HCT116 (cell line): ENCODE measurements at places on chromosomes 13 and 19. TPM values are rescaled to one million over a fixed set of nuclear protein-coding genes. Genes with fewer than 3 reads are reported as not detected.
A peak's percentile ranks its signal among the peaks of the same experiment; 100 is the strongest.

- H3K27me3 ChIP-seq = no peaks in the 10 kb centered on the region
- no peaks in the 10 kb centered on the region for H3K4me1 ChIP-seq
- H3K4me3 ChIP-seq = no peak overlapping the region
- H3K36me3 ChIP-seq = peaks cover 56% of the 10 kb centered on the region
- DNase-seq = no peak
Observed at GRCh38 chr19:57210381-57210780, 19.1 kb downstream of the ZNF264 start.

DNA sequence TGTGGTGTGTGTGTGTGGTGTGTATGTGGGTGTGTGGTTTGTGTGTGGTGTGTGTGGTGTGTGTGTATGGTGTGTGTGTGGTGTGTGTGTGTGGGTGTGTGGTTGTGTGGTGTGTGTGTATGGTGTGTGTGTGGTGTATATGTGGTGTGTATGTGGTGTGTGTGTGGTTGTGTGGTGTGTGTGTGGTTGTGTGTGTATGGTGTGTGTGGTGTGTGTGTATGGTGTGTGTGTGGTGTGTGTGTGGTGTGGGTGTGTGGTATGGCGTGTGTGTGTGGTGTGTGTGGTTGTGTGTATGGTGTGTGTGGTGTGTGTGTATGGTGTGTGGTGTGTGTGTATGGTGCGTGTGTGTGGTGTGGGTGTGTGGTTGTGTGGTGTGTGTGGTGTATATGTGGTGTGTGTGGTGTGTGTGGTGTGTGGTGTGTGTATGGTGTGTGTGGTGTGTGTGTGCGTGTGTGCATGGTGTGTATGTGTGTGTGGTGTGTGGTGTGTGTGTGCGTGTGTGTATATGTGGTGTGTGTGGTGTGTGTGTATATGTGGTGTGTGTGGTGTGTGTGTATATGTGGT is 8.7 kb downstream of the SHISA7 start:
- H3K27me3 ChIP-seq = no peaks in the 10 kb centered on the region
- no peaks in the 10 kb centered on the region for H3K4me1 ChIP-seq
- no peak overlapping the region for H3K27ac ChIP-seq
- no peak for DNase-seq
- H3K36me3 ChIP-seq = no peaks in the 10 kb centered on the region

Gene MBD3L3
- total RNA-seq = not detected

DNA sequence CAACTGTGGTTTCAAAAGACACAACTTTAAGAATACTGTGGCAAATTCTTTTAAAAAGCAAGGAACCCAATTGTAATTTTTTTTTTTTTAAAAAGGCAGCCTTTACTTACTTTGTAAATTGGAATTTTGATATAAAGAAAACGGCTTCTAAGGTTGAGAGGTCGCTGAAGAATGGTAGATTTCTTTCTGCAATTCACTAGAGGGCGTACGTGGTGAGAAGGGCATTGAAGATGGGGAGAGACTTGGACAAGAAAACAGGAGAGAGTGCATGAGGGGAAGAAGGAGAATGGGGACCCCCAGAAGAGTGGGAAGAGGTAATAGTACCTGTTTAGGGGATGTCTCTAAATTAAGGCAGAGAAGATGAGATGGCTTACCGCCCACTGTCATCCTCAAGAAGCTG is 33.5 kb upstream of the PABPC3 start:
- no peaks in the 10 kb centered on the region for H3K27me3 ChIP-seq
- no peaks in the 10 kb centered on the region for H3K4me1 ChIP-seq
- no peak for DNase-seq
- no peak overlapping the region for H3K27ac ChIP-seq
- H3K4me3 ChIP-seq = no peak overlapping the region
- H3K36me3 ChIP-seq = no peaks in the 10 kb centered on the region

Gene ZNF154
- total RNA-seq = 0.10 TPM

GRCh38 chr13:50991579-50992521 is 82.3 kb downstream of the RNASEH2B start:
- H3K4me3 ChIP-seq = no peak overlapping the region
- no peak for DNase-seq
- H3K27me3 ChIP-seq = no peaks in the 10 kb centered on the region
- H3K4me1 ChIP-seq = no peaks in the 10 kb centered on the region

DNA sequence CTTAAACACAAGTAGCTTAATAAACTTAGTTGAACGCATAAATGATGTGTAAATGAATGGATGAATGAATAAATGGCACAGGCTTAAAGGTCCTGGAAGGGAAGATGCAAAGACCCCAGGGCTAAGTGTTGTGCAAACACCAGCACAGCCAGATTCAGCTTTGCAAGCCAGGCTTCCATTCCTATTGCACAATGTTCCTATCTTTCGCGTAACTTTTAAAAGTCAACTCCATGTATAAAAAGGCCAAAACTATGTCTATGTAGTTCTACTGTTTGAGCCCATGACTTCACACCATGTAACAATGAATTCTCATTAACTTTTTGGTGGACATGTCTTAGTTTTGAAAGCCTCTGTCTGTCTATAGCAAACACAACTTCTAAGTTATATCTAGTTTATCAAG is 226.0 kb downstream of the NALCN start:
- H3K36me3 ChIP-seq = no peaks in the 10 kb centered on the region
- no peak overlapping the region for H3K27ac ChIP-seq
- no peak for DNase-seq

Gene ZNF649
- 7.3 TPM for total RNA-seq

- peak overlapping the region; percentile 62 for H3K4me3 ChIP-seq
- H3K27ac ChIP-seq = peak overlapping the region; percentile 87
- no peaks in the 10 kb centered on the region for H3K36me3 ChIP-seq
- DNase-seq = no peak
Observed at GRCh38 chr19:40600570-40601133, 517 bp upstream of the LTBP4 start.

Gene HOMER3
- total RNA-seq = 45.2 TPM

Gene BEST2
- 0.10 TPM for total RNA-seq

Gene GFY
- 2.6 TPM for total RNA-seq

DNA sequence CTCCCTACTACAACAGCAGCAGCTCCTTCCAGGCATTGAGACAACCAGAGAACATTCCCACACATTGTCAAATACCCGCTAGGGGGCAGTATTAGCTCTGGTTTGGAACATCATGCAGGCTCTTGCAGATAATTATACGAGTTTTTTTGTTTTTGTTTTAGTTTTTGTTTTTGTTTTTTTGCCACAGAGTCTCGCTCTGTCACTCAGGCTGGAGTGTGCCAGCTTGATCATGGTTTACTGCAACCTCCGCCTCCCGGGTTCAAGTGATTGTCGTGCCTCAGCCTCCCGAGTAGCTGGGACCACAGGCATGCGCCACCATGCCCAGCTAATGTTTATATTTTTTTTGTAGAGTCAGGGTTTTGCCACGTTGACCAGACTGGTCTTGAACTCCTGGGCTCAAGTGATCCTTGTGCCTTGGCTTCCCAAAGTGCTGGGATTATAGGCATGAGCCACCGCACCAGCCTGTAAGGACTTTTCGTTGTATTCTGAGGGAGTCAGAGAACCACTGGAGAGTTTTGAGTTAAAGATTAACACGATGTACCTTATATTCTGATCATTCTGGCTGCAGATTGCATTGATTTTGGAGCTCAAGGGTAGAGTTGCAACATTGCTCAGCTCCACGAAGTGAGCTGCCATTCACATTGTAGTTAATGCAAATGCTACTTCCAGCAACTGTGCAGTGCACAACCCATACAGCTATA is 41.7 kb upstream of the CEACAM20 start:
- H3K27me3 ChIP-seq = no peaks in the 10 kb centered on the region

GRCh38 chr13:43792076-43792881 is 5.5 kb upstream of the ENOX1 start:
- no peak for DNase-seq
- H3K4me3 ChIP-seq = no peak overlapping the region
- H3K36me3 ChIP-seq = no peaks in the 10 kb centered on the region
- H3K27me3 ChIP-seq = peaks cover 10% of the 10 kb centered on the region; the same call in 1 of the 2 replicates

DNA sequence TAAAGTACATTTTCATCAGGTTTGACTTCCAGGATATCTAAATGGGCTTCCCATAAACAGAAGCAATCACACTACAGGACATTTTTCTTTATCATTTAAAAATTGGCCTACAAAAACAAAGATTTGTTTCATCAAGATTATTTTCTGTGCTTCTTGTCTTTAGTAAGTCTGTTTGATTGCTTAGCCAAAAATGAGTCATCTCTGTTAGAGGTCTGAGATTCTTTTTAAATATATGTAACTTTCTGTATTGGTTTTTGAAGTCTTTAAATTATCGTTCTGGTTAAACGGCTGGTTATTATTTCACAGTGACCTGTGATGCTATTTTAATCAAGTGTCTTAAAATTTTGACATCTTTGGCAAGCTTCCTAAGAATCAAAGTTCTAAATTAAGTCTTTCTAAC is 62.7 kb downstream of the SLITRK1 start:
- no peaks in the 10 kb centered on the region for H3K27me3 ChIP-seq
- H3K4me1 ChIP-seq = no peaks in the 10 kb centered on the region
- no peak for DNase-seq
- H3K27ac ChIP-seq = no peak overlapping the region
- H3K4me3 ChIP-seq = no peak overlapping the region
- H3K36me3 ChIP-seq = no peaks in the 10 kb centered on the region

Gene IRGC
- not detected for total RNA-seq

GRCh38 chr13:83691966-83692365 is 190.3 kb downstream of the SLITRK1 start:
- no peak for DNase-seq

GRCh38 chr19:35090506-35091214 is 25.0 kb upstream of the FXYD3 start:
- no peak overlapping the region for H3K27ac ChIP-seq
- H3K4me3 ChIP-seq = no peak overlapping the region
- no peaks in the 10 kb centered on the region for H3K36me3 ChIP-seq
- H3K4me1 ChIP-seq = no peaks in the 10 kb centered on the region

- no peaks in the 10 kb centered on the region for H3K27me3 ChIP-seq
- H3K4me1 ChIP-seq = peaks cover 13% of the 10 kb centered on the region
- peak overlapping the region; percentile 95 for H3K4me3 ChIP-seq
- peak overlapping the region; percentile 89 for H3K27ac ChIP-seq
Observed at GRCh38 chr19:40464059-40465024, 1.2 kb downstream of the BLVRB start.

DNA sequence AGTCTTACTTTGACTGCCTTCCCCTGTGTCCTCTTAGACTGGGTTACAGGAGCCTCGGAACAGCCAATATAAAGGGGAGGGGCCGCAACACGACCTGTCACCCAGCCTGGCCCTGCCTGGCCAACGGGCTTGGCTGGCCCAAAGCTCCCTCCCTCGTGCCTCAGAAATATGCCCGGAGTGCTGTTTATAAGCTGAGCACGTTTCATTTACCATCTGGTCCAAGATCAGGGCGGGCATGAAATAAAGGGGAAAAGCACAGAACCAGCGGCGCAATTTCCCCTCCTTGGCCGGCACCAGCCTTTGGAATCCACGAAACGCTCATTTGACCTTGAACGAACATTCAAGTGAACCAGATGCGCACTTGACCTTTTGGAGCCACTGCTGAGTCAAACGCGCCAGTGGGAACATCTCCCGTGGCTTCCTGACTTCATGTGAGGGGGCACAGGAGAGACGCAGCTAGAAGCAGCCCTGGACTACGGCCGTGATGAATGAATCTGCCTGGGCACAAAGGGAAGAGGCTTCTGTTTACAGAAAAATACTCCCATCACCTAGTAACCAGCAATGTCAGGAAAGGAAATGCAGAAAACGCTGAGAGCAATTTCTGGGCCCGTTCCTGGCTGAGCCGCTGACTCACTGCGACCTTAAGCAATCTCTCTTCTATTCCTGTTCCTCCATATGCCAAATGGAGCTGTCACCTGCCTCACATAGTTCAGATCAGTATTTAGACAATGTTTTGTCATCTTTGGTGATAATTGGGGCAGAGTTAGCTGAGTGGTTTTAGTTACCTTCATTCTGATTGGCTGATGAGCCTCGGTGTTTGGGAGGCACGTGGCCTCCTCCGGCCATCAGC is 53.3 kb downstream of the RFX2 start:
- H3K4me3 ChIP-seq = no peak overlapping the region
- no peaks in the 10 kb centered on the region for H3K36me3 ChIP-seq
- DNase-seq = no peak

GRCh38 chr19:49502866-49503581 is 6.8 kb downstream of the RPS11 start:
- no peak overlapping the region; the same call in 1 of the 2 replicates for H3K27ac ChIP-seq
- peak; percentile 54 for DNase-seq
- H3K4me1 ChIP-seq = peaks cover 6% of the 10 kb centered on the region

Gene FCAR
- total RNA-seq = not detected

DNA sequence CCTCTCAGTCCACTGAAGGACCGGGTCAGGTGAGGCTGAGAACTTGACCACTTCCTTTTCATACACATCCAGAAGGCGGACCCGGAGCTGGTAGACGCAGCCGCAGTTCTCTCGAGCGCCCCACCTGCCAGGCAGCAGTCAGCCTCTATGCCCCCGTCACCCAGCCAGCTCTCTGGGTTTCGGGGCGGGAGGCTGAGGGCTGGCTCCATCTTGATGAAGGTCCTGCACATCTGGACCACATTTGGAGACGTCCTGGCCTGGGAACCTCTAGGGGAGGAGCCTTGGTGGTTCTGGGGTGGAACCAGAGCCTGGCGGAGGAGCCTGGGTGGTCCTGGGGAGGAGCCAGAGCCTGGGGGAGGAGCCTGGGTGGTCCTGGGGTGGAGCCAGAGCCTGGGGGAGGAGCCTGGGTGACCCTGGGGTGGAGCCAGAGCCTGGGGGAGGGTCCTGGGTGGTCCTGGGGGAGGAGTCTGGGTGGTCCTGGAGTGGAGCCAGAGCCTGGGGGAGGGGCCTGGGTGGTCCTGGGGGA is 14.3 kb downstream of the MRPS12 start:
- H3K4me1 ChIP-seq = no peaks in the 10 kb centered on the region
- no peaks in the 10 kb centered on the region for H3K36me3 ChIP-seq
- no peaks in the 10 kb centered on the region for H3K27me3 ChIP-seq
- no peak for DNase-seq

DNA sequence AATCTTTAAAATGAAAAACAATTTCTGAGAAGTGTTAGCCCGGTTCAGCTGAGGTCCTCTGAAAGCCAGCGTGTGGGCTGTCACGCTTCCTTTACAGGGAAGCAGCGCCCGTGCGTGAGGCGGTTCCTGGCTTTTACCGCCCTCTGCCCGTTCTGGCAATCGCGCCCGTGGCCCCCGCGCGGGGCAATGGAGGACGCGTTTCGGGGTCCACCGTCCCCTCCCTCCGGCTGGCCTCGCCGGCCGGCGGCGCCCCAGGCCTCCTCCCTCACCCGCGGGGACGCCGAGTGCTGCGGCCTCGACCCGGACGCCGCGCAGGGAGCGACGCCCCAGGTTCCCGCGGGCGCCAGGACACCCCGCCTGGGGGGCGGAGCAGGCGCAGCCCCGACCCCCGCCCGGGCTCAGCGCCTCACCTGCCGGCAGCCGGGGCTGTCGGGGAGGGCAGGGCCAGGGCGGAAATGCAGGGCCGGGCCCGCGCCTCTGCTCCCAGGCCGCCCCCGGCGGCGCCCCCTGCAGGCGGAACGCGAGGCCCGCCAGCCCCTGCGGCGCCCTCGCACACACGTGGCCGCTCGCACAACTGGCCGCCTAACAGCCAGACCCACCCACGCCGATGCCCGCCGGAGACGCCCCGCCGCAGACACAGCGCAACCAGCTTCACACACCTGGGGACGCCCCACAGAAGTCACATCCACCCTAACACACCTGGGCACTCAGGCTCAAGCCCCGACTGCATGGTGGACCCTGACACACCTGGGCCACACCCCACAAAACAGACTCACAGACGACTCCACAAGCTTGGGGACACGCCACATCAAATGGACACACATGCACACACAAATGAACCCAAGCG is at the start of gene GGACT:
GGACT (minus strand) TSS at position 459 of the 847 bp plus-strand sequence. CDS start 56,198 bp downstream, outside the sequence.
- DNase-seq = peak; percentile 54
- no peaks in the 10 kb centered on the region for H3K36me3 ChIP-seq
- H3K4me3 ChIP-seq = peak within 1 kb of the TSS; percentile 67

GRCh38 chr13:112669881-112670499 is 19.8 kb upstream of the ATP11A start:
- H3K27ac ChIP-seq = no peak overlapping the region
- no peaks in the 10 kb centered on the region for H3K27me3 ChIP-seq
- H3K36me3 ChIP-seq = no peaks in the 10 kb centered on the region
- no peak overlapping the region for H3K4me3 ChIP-seq

Gene B3GNT3
- total RNA-seq = 22.2 TPM
